Bladder microvascular endothelial cell (primary cell): ENCODE measurements at places on chromosomes 11 and 22. TPM values are rescaled to one million over a fixed set of nuclear protein-coding genes. Genes with fewer than 3 reads are reported as not detected.

The OR5D16 gene
- not detected in 2 replicates for total RNA-seq

The PNPLA2 gene
- 19.8 and 44.4 TPM in 2 replicates for total RNA-seq

The FADD gene
- total RNA-seq = 42.9 and 49.3 TPM in 2 replicates

The SLC37A2 gene
- total RNA-seq = 0.57 and 0.65 TPM in 2 replicates

The POU2AF3 gene
- not detected in 2 replicates for total RNA-seq

The ALG8 gene
- 21.7 and 32.1 TPM in 2 replicates for total RNA-seq

The DRAP1 gene
- 104 and 157 TPM in 2 replicates for total RNA-seq
